Right cardiac atrium (tissue), 5 donors: ENCODE measurements at places on chromosomes 4 and X. TPM values are rescaled to one million over a fixed set of nuclear protein-coding genes. Genes with fewer than 3 reads are reported as not detected.

Gene SLC4A4
- 23.3 TPM for total RNA-seq

GRCh38 chrX:114267142-114267541 is 316.7 kb upstream of the HTR2C start:
- DNase-seq: no peak

DNA sequence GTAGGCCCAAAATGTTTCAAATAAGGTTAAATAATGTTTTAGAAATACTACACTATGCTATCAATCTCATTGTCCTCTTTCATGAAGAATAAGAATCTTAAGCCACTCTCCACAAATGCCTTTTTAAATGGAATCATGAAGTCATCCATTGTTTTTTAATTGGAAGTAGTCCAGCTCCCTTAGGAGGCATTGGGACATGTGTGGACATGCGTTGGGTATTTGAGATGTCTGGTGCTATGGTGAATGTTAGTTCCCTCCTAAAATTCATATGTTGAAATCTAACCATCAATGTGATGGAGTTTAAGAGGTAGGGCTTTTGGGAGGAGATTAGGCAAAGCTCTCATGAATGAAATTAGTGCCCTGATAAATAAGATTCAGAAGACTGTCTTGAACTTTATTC is 289.0 kb downstream of the C4orf33 start:
- no peak for DNase-seq

- no peak for DNase-seq
Measured at GRCh38 chr4:19375136-19375804, 876.4 kb upstream of the SLIT2 start.

- no peak for DNase-seq
Measured at GRCh38 chrX:716136-716535, 85.5 kb downstream of the SHOX start.

Gene DCAF4L1
- 0.17 TPM for total RNA-seq

- no peak for DNase-seq
Measured at GRCh38 chr4:74531963-74532794, 87.2 kb downstream of the AREG start.

- no peak for DNase-seq
Measured at GRCh38 chr4:125682730-125683129, 368.0 kb downstream of the FAT4 start.

- DNase-seq: no peak
Measured at GRCh38 chrX:108304210-108304609, 134.0 kb downstream of the COL4A6 start.

DNA sequence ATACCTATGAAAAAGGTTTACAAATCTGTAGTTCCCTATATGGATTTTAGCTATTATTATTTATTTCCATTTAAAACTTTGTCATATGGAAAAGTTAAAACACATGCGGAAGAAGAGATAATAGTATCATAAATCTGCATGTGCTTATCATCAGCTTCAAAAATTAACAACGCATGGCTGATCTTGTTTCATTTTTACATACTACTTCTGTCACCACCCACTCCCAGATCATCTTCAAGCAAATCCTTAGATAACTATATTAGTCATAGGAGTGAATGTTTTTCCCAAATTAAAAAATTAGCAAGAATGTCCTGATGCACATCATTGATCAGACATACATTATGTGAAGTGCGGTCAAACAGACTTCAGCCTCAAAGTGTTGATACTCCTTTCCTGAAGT is 24.6 kb upstream of the MOB1B start:
- no peak for DNase-seq

DNA sequence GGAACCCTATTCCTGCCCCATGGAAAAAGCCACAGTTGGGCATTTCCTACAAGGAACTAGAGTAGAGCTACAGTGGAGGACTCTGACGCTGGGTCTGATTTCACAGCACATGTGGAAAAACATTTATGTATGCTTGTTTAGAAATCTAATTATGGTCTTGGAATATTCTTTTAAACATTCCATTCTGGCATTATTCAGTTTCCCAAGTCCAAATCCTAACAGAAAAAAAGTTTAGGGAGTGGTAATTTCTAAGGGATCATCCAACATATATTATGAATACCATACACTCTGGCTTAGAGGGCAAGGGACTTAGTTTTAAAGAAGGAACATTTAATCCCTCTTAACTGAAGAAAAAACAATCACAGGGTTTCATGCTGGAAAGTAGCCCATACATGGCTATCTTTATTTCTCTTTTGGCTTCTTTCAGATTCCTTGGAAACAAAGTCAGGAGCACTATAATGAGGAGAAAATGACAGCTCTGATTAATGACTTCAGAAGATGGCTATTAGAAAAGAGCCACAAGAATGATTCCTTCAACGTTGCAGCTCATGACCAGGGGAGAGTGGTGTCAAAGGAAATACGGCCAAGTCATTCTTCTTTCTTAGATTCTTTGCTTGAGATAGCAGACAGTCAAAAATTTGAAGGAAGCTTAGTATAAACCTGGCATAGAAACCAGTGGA is 56.1 kb downstream of the CNGA2 start:
- no peak for DNase-seq
